ENCODE measurements at places on chromosomes 16 and 17.

DNA sequence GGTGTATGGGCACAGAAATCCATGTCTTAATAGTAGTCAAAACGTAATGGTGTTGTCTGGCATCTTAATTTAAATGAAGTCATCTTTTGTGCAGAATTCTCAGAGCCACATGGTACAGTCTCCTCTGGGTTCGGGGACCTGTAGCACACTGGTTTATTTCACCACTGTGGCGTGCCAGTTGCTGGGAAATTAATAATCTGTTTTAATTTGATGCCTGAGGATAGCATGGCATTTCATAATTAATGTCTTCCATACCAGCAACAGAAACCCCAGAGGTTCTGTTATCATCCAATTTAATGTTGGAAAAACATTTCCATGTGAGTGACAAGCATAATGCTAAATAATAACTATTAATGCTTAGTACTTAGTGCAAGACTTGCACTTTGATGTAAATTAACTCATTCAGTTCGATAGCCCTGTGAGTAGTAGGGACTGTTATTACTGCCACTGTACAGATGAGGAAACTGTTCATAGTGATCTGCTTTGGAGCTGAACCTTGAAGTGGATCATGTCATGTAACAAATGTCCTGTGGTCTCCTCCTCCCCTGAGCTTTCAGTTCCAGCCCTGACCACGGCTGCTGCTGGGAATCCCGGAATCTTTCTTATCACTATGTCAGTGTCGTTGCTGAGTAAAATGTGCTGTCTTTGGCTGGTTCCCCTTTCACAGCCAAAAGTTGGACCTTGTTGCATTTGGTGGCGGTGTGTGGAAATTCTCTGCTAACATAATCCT is 51.2 kb downstream of the SNX29 start:
- DNase-seq: no peak

DNA sequence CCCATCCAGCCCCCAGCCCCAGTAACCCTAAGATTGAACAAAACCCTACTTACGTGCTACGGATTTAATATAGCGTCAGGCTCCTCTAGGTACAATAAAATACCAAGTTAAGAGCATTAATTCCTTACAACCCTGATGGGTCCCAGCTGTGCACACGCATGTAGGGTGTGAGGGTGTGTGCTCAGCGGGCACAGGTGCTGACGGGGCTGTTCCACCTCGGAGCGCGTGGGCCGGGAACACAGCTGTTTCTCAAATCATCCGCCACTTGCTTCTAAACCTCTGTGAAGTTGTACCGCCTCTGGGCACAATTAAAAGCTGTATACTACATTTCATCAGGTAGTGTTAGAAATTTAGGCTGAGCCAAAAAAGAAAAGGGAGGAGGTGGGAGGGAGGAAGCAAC is 478.6 kb downstream of the MAF start:
- no peak for DNase-seq

- no peak for DNase-seq
These were observed 4.4 kb upstream of the RAB26 start for GRCh38 chr16:2143878-2144485.

GRCh38 chr17:81050645-81051625 is 16.0 kb downstream of the BAIAP2 start:
- DNase-seq: no peak

GRCh38 chr16:84834403-84834772 is 14.6 kb downstream of the CRISPLD2 start:
- DNase-seq: no peak

GRCh38 chr17:82300707-82301270 is 16.6 kb downstream of the CD7 start:
- peak; percentile 65 for DNase-seq

DNA sequence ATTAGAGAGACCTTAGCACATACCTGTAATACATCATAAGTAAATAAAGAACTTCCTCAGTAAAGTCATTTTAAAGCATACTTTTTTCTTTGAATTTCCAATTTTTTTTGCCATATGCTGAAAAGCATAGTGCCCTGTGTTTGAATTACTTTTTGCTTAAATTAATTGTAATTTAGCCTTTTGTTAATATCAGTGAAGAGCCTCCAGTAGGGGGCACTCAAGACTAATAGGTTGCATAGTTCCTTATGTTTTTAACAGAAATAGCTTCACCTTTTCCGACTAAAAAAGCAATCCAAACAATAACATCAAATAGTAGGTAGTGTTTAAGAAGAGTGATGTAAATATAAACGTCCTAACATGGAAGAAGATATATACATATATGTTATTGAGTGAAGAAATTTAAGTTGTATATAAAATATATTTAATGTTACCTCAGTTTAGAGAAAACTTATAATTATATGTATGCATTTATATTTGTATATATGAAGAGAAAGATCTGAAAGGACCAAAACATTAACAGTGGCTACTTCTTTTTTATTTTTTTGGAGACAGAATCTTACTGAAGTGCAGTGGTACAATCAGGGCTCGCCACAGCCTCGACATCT is 18.6 kb downstream of the RAD51C start:
- peak; percentile 38 for DNase-seq

- DNase-seq: no peak
These were observed 65.8 kb downstream of the RMI2 start for GRCh38 chr16:11411059-11411550.

- no peak for DNase-seq
These were observed 21.5 kb upstream of the COL1A1 start for GRCh38 chr17:50222922-50223321.

DNA sequence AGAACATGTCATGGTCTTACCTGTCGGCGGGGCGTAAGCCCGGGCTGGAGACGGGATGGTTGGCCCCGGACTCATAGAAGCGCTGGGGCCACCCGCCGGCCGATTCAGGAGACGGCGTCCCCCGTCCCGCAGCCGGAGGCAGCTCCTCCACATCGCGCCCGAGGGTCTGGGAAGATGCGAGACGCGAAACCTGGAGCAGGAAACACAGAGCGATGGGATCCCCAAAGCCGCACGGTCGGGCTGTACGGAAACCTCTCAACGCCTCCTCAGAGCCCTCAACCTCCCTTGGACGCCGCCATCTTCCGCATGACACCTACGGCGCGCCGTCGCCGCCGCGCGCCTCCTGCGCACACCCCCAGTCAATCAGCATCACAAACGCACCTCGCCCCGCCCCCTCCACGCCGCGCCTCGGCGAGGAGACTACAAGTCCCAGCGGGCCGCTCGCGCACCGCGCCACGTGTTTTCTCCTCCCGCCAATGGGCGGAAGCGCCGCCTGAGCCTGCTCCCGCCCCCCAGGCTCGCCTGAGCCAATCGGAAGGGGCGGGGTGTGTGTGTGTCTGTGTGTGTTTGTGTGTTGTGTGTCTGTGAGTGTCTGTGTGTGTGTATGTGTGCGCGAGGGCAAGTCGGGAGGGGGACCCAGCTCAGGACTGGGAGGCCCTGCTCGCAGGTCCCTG is at the start of the genes ATPAF2 and GID4:
TSS of gene ATPAF2 (minus strand) at position 308 of the 674 bp plus-strand sequence. CDS start at position 153, 155 bp downstream.
TSS of gene GID4 (plus strand) at position 548 of the 674 bp plus-strand sequence. CDS start at position 605, 57 bp downstream.
- DNase-seq: peak; percentile 100

DNA sequence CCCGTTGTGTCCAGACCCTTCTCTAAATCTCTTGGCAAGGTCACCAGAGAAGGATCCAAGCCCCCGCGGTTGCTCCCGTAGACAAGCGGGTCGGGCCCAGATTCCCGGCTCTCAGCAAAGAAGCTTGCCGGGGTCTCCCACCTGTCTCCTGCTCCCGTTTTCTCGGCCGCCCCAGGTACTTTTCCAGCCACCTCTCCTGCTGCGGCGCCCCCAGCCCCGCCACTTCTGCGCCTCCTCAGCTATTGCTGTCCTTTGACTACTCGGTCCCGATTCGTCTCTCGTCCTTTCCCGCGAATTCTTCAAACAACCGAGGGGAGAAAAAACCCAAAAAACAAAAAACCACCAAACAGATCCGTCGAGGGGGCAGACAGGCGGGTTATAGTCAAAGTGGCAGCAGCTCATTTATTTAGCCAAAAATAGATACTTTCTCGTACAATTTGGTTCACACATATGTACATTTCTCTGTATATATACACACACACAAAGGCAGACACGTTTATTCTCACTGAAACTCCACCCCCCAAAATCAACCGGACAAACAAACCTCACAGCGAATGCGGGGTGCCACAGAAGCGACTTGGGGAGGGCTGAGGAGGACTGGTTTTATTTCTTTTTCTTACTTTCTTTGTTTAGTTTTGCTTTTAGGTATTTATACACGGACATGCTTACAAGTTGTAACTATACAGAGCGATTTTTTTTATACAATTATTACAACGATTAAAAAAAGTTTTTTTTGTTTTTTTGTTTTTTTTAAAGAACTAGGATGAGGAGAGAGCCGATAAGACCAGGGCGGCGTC is 3.5 kb downstream of the IRX3 start:
- DNase-seq: no peak

- no peak for DNase-seq
These were observed 40.0 kb downstream of the IL21R start for GRCh38 chr16:27441998-27442397.

GRCh38 chr16:85029408-85029784 is 1.8 kb downstream of the KIAA0513 start:
- DNase-seq: peak; percentile 77

- DNase-seq: no peak
These were observed 7.3 kb downstream of the GJD3 start for GRCh38 chr17:40356990-40357881.

DNA sequence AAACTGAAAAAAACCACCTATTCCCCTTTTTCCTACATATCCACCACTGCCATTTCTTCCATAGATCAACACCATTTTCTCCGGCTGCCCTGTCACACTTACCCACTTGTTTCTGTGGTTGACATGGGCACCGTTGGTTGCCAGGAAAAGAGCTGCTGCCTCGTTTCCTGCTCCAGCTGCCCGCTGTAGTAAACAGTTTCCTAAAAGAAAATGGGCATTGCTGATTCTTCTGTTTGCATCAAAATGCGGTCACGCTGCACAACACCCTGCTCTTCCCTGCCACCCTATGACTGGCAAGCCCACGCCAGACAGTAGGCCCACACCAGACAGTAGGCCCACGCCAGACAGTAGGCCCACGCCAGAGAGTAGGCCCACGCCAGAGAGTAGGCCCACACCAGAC is 46.3 kb downstream of the CYB5D2 start:
- DNase-seq: no peak

- no peak for DNase-seq
These were observed 31.1 kb upstream of the CPNE2 start for GRCh38 chr16:57061084-57061905.

DNA sequence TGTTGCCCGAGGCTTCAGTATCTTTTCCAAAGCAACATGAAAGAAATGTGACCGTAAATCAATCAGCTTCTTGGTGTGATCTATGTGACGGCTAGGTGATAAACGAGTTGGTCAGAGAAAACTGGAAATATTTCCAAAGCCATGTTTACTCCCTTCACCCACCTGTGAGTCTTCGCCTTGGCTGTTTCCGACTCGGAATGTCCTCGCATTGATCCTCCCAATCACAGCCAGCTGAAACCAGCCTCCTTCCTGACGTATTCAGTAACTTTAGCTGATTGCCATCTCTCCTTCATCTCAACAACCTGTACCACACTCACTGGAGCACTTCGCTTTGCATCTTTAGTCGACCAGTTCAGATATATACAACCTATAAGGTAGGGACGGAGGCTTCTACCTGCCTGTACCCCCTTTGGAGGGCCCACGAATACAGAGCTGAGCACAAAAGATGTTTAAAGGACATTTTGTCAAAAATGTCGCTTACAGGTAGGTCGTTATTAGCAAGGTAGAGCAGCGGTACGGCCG is 705 bp downstream of the KRABD2 start:
- DNase-seq: no peak

- no peak for DNase-seq
These were observed 24.1 kb downstream of the MYO1D start for GRCh38 chr17:32852811-32853210.

DNA sequence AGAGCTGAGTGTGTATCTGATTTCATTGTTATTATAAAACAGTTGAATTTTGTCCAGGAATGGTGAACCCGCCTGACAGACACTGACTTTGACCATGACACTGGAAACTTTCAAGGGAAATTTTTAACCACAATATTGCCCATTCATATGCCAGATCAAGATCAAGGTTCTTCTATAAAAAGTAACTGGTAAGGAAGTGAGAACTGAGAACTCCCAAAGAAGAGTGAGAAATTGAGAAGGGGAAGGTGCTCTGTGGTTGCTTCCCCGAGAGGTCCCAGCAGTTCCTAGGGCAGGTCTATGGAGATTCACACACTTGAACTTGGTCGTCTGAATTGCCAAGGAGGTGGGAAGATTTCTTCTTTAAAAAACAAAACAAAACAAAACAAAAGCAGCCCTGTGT is 27.3 kb downstream of the SLC6A4 start:
- no peak for DNase-seq

DNA sequence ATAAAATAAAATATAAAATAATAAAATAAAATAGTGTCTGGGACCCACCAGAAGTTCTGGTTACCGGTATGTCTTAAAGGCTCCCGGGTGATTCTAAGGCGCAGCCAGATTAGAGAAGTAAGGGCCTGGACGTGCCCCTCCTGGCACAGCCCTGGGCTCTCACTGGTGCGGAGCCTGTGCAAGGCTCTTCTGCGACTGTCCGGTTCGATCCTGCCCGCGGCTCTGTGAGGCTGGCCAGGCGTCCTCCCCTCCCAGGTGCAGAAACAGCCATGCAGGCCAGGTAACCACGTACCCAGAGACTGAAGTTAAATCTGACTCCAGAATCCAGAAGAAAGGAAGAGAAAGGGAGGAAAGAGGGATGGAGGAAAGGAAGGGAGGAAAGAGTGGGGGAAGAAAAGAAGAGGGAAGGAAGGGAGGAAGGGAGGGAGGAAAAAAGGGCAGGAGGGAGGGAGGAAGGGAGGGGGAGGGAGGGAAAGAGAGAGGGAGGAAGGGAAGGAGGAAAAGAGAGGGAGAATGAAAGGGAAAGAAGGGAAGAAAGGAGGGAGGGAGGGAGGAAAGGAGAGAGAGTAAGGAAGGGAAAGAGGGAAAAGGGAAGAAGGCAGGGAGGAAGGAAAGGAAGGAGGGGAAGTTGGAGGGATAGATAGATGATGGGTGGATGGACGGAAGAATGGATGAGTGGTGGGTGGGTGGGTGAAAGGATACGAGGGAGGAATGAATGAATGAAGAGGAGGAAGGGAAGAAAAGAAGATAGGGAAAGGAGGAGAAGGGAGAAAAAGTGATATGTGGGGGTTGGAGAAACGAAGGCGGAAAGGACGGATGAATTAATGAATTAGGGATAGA is 42.3 kb downstream of the C16orf82 start:
- no peak for DNase-seq

DNA sequence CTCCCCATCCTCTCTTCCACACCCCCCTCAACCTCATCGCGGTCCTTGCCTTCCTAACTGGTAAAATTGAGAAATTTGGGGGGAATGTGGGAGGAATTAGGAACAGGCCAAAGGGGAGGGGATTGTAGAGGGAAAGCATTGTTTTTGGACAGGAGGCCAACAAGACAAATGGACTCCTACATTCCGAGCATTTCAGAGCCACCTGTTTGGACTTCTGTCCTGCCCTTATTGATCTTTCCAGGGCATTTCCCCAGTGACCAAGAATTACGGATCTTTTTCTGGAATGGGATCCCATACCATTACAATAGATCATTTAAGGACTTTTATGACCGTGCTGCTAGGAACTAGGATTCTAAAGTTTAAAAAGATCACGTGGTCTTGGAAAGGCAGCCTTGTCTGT is 221.3 kb upstream of the ASIC2 start:
- no peak for DNase-seq

- DNase-seq: no peak
These were observed 224.2 kb downstream of the ENGASE start for GRCh38 chr17:79298799-79299198.

- DNase-seq: no peak
These were observed 41.0 kb downstream of the TADA2A start for GRCh38 chr17:37447641-37448040.

Data from activated CD4-positive, alpha-beta T cell treated with anti-CD3 and anti-CD28 coated beads, Interleukin-2, amount 50 U/mL, for 16 hours (primary cell).